Renal pelvis (tissue), 12 donors: ENCODE measurements at places on chromosomes 13 and 19.

- DNase-seq, result no peak
Observed at GRCh38 chr13:106530980-106531481, 4.4 kb downstream of the EFNB2 start.

- no peak for DNase-seq
Observed at GRCh38 chr13:112896736-112897602, 72.0 kb upstream of the MCF2L start.

GRCh38 chr13:50390503-50391248, 375.4 kb downstream of the KCNRG start:
- DNase-seq, result no peak

GRCh38 chr19:21092109-21092508, 10.1 kb downstream of the ZNF714 start:
- no peak for DNase-seq

GRCh38 chr13:41405367-41405766, 52.0 kb upstream of the RGCC start:
- no peak for DNase-seq

GRCh38 chr13:42762917-42763316, 18.5 kb upstream of the FAM216B start:
- no peak for DNase-seq

- no peak for DNase-seq
Observed at GRCh38 chr19:51599084-51599483, 28.0 kb downstream of the ZNF175 start.

DNA sequence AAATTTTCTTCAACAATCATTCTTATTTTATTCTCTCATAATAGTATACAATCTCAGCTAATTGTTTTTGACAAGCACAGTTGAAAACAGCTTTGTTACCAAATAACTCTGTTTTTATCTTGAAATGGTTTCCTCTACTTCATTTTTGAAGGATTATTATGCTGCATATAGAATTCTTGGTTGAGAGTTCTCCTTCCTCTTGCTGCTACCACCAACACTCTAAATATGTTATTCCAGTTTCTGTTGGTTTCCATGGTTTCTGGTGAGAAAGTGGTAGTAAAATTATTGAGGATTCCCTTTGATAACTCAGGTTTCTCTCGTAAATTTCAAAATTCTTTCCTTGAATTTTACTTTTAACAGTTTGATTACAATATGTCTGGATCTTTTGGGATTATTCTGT, 1725.9 kb downstream of the PCDH9 start:
- DNase-seq, result no peak

DNA sequence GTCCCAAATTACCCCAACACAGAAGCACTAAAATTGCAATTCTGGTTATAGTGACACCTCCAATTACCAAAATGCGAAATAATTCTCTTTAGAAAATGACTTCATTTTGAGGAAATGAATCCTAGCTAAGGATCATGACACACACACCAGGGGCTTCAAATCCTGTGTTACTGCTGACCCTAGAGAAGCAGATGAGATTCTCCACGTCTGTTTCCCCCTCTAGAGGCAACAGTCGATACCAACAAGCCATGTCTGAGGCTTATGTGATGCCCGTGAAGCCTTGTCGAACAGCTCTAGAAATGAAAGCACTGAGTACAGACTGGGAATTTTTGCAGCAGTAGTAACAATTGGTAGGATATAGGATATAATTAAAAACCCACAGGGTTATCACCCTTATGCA, 153.6 kb upstream of the TMTC4 start:
- no peak for DNase-seq

GRCh38 chr19:39205449-39205764, 1.3 kb upstream of the SYCN start:
- no peak for DNase-seq

GRCh38 chr13:38759390-38759789, 72.5 kb downstream of the FREM2 start:
- no peak for DNase-seq

- no peak for DNase-seq
Observed at GRCh38 chr19:17775991-17776803, 18.7 kb upstream of the B3GNT3 start.
